Activated T-cell treated with anti-CD3 and anti-CD28 coated beads for 48 hours (primary cell): ENCODE measurements at places on chromosomes 4 and X.

GRCh38 chrX:46961574-46962283, 49.5 kb downstream of the JADE3 start:
- no peak for DNase-seq

- no peak for DNase-seq
These were observed 35.2 kb downstream of the EGF start for GRCh38 chr4:109947918-109948317.

GRCh38 chr4:24218566-24218965, 328.7 kb upstream of the PPARGC1A start:
- no peak for DNase-seq

GRCh38 chr4:162162672-162163071, 1.1 kb downstream of the FSTL5 start:
- DNase-seq, result no peak

- DNase-seq, result no peak
These were observed 85.9 kb upstream of the GPR34 start for GRCh38 chrX:41602816-41603345.

- DNase-seq, result no peak
These were observed 28.7 kb downstream of the IL13RA1 start for GRCh38 chrX:118756101-118756500.

DNA sequence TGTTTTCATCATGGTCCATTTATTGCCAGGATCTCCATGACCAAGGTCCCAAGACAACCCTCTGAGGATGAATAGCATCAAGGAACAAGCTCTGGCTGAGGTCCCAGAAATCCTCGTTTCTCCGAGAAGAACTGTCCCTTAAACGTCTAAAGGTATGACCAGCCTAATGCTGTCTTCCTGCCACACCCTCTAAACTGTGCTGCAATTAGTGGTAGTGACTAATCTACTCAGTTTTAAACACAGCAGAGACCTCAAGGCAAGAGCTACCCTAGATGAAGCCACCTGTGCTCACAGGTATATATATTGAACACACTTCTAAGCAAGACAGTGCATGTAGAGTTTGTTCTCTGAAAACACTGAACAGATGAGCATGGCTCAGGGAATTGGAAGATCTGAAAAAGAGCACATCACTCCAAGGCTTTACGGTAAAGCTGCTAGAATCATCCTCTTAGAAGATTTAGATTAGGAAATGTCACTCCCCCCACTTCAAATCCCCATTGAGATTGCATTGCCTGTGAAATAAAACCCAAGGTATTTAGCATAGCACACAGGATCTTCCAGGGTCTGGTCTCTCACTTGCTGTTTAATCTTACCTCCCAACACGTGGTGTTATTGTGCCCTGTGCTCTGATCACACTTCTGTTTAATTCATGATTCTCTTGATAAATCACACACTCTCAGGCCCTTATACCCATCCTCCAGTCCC, 173.9 kb upstream of the VCX3A start:
- DNase-seq, result no peak

GRCh38 chrX:1336331-1336943, at the start of gene IL3RA:
TSS of gene IL3RA (plus strand) at chrX:1336785. CDS start at chrX:1341766, 4,981 bp downstream.
- no peak for DNase-seq
